ENCODE measurements at places on chromosomes 2 and 18.

DNA sequence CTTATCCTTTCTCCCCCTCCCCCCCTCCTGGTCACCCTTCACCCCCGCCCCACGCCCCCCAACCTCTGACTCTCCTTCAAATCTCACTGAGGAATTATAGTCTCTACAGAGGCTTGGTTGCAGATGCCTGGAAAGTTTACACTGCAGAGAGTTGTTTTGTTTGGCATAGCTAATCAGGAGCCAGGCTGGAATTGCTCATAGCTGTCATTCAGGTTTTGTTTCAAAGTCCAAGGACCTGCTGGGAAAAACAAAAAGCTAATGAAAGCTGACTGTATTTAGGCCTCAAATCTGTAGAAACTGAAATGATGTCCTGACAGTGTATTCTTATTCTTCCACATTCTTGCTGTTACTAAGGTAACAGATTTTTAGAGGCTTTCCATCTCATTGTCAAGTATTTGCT lies 22.6 kb downstream of the GREB1L start:
- no peak for DNase-seq

DNA sequence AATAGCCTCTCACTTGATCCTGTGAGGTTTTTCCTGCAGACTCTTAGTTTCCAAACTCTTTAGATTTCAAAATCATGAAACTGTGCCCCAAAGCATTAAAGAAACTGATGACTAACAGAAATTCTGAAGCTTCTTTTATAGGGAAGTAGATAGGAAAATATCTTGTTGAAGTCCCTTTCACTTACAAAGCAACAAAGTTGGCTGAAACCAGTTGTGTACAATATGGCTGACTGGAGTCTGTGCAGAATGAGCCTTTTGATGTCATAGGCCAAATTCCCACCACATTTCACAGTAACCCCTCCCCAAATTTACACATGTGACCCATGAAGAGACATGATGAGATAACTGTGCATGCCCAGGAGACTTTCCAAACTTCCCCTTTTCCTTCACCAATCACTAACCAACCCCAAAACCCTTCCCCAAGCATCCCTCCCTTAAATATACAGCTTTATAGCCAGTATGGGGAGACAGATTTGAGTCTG lies 61.7 kb upstream of the NCK2 start:
- no peak for DNase-seq

DNA sequence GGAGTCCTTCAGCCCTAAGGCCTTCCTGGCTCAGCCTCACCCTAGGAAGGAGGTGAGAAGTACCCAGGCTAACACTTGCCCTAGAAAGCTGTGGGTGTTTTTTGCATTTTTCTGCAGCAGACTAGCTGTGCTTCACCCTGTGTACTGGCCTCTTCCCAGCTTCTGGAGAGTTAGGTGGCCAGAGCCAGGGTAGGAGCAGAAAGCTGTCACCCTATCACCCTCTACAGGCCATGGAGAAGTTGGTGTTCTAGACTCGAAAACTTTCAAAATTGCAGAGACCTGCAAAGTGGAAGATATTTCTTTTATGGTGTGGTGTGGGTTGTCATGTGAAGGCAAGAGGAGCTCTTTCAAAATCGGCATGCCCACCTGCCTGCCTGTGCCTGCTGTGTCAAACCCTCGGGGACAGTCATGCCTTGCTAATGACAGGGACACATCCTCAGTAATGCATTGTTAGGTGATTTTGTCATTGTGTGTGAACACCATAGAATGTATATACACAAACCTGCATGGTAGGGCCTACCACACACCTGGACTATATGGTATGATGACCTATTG lies 29.8 kb downstream of the EHD3 start:
- DNase-seq: no peak

GRCh38 chr2:39443009-39443408 lies 5.9 kb upstream of the MAP4K3 start:
- DNase-seq: no peak

DNA sequence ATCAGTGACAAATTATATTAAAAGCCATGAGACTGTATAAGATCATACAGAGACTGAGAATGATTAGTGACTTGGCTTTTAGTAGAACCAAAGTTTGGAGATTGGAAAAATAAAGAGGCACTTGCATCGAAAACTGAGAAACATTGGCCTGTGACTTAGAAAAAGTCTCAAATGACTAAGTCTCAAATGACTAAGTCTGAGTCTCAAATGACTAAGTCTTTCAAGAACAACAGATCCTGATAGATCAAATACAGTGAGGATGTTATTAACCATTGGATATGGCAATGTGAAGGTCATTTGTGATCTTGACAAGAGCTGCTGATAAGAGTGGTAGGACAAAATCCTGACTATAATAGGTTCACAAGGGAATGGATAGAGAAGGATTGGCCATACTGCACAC lies 135.5 kb upstream of the FANCL start:
- DNase-seq: no peak
